ENCODE measurements at places on chromosomes 1 and 21.

- DNase-seq = no peak
Measured at GRCh38 chr1:44829506-44830384, 13.3 kb downstream of the PTCH2 start.

DNA sequence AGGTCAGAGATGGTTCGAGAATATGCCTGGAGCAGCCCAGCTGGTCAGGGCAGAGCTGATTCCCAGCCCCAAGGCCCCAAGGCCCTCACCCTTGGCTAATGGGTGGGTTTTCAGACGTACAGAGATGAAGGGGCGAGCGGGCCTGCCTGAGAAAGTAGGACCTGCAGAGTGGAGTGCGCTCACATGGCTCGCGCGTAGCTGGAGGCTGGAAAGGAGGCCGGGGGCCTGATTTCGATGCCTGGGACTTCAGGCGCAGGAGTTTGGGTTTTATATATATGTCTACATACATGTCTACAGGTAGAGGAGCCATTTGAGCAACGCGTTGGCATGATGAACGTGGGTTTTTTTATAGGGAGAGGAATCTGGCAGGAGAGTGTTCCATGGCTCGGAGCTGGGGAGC lies 8.9 kb downstream of the COQ8A start:
- no peak for DNase-seq

- DNase-seq = no peak
Measured at GRCh38 chr1:201861448-201861847, 27.2 kb upstream of the SHISA4 start.

- DNase-seq = no peak
Measured at GRCh38 chr1:77509051-77509492, 173.4 kb downstream of the ZZZ3 start.

GRCh38 chr1:25885602-25886001 lies 10.1 kb upstream of the PAQR7 start:
- no peak for DNase-seq

DNA sequence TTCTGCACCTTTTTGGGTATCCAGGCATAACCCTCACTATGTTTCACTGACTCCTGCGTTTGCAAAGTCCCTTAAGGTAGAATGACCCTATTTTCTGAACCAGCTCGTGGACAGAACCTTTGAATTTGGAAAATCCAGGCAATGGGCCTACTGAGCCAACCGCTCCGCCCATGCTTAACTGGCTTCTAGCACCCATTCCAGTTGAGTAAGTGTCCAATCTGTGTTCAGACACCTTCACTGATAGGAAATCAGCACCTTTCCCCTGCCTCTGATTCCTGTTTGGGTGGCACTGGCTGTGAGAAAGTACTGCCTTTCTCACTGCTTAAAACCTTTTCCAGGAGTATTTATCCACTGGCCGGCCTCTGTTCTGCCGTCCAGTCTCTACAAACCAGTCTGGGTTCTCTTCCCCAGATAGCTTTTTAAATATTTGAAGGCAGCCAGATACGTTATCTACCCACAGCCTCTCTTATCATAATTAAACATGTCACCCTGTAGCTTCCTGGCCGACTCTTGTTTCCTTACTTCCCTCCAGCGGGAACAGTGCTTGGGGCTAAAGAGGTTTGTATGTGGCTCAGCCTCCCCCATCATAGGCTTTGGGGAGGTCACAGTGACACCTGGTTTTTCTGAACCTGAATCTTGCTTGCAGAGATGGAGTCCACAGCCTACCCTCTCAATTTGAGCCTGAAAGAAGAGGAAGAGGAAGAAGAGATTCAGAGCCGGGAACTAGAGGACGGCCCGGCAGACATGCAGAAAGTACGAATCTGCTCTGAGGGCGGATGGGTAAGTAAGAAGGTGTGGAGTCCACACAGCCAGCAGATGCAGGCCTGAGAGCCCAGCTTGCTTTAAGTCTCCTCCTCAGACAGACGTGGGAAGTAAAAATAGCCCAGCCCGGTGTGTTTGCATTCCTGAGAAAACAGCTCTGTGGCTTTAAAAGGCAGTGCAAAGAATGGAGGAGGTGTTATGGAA lies 1.3 kb downstream of the POGK start:
- no peak for DNase-seq
